ENCODE measurements at places on chromosomes 5 and 9. TPM values are rescaled to one million over a fixed set of nuclear protein-coding genes. Genes with fewer than 3 reads are reported as not detected.
A peak's percentile ranks its signal among the peaks of the same experiment; 100 is the strongest.

GRCh38 chr5:107457881-107458280 lies 212.9 kb downstream of the EFNA5 start:
- no peak for DNase-seq

- no peak for DNase-seq
Observed at GRCh38 chr5:180673371-180674089, 24.1 kb upstream of the FLT4 start.

DNA sequence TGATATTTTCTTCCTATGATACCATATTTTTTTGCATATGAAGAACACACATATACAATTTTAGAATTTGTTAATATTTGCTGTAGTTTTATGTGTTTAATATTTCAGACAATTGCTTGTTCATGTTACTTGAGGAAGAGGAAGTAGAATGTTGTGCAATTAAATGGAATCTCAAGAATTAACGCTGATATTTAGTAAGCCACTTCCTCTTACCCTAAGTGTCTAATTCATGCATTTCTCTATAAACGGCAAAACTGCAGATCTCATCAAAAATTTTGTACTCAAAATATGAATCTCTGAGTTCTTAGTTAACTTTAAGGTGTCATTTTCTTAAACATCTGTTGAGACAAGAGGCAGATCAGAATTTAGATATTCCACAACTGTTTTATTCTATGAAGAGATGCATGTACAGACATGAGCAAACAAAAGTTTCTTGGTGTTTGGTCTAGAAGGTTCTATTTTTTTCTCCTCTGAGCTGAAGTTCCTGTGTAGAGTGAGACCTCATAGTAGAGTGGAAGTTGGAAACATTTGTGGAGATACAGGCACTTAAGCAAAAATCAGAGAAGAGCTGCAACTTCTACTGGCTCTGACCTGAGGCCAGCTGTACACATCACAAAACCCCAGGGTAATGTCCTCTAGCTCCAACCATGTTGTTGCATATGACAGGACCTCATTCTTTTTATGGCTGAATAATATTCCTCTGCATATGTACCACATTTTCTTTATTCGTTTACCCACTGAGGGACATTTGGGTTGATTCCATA lies 16.6 kb upstream of the TGFBI start:
- no peak for DNase-seq

DNA sequence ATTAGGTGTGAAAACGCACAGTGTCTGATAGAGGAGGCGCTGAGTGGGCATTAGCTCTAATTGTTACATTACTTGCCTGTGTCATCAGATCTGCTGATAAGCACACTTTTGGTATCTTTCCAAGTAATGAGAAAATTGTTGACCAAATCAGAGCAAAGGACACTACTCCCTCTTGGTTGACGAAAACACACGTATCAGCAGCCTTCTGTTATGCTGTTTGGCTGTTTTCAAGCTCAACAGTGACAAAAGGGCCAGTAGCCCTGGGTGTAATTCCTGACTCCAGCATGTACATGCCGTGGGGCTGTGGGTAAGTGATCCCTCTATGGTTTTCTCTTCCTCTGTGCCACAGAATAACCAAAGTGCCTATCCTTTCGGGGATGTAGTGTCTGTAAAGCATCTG lies 151.4 kb downstream of the AUH start:
- no peak for DNase-seq

DNA sequence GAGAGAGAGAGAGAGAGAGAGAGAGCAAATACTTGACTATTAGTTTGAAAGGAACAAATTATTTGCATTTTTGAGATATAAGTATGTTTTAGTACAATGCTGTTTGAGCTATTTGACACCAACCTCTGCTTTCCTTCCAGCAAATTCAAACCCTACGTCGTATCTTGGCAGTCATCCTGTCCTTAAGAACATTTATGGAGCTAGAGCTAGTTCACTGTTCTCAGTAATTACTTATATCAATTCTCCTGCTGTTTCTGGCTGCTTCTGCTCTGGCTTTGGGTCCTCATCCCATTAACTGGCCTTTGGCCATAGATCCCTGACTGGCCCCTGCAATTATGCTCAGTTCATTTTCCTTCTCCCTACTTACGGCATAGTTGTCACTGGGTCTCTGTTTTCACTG lies 19.9 kb upstream of the ERAP2 start:
- DNase-seq: no peak

DNA sequence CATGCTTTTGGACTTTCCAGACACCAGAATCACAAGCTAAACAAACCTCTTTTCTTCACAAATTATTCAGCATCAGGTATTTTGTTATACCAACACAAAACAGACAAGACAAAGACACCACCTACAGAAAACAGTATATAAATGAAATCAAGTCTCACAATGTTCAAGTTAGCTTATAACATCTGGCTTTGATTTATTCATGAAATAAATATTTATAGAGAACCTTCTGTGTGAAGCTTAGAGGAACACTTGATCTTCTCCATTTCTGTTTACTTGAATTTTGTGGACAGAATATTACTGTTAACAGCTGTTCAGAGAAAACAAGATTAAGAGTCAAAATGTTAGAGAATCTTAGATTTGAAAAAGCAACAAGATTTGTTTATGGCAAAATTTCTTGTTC lies 137.4 kb upstream of the PRR16 start:
- DNase-seq: no peak

DNA sequence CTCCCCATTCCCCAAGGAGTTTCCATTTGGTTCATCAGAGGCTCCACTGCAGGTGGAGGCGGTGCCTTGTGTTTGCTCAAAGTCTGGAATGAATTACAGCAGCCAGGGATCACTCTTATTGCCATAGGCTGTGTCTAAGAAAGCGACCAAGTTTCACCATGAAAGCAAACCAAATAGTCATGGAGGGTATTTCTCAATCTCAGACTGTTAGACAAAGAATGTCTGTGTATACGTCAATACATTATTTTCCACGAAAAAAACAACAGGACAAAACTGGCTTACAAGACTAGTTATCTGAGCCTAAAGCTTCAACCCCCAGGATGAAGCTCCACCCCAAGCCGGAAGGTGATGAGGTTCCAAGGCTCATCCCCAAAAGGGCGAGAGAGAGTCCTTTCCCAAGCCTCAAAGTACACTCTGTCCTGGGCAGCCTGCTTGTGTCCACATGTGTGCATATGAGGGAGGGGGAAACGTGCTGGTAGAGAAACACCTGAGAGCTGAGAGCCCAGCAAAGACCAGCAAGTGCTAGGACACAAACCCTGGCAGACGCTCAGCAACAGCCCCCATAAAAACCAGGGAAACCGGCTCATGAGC lies 4.3 kb downstream of the B4GALT1 start:
- DNase-seq: no peak

DNA sequence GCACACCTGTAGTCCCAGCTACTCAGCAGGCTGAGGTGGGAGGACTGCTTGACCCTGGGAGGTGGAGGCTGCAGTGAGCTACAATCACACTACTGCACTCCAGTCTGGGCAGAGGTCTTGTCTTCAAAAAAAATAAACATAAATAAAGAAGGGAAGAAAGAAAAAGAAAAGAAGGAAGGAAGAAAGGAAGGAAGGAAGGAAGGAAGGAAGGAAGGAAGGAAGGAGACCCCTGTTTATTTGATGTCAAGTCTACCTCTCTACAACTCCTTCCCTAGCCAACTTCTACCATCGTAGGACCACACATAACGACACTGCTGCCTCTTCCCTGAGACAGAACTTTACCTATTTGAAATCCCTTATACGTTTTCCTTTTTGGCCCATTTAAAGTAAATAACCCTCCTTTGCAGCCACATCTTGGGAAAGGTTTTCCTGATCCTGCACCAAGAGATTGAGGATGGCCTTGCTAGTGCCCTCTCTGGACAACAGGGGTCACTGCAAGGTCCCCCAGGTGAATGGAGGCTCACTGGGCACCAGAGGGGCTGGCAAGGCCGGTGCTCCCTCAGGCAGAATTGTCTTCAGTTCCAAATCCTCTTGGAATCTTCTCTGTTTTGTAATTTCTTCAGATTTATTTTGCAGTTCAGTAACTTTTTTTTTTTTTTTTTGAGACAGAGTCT lies 10.5 kb downstream of the RPS14 start:
- no peak for DNase-seq

- peak; percentile 11 for DNase-seq
Observed at GRCh38 chr9:5976674-5977397, 38.6 kb downstream of the RANBP6 start.

GRCh38 chr9:37336150-37336549 lies 86.3 kb upstream of the GRHPR start:
- DNase-seq: no peak

DNA sequence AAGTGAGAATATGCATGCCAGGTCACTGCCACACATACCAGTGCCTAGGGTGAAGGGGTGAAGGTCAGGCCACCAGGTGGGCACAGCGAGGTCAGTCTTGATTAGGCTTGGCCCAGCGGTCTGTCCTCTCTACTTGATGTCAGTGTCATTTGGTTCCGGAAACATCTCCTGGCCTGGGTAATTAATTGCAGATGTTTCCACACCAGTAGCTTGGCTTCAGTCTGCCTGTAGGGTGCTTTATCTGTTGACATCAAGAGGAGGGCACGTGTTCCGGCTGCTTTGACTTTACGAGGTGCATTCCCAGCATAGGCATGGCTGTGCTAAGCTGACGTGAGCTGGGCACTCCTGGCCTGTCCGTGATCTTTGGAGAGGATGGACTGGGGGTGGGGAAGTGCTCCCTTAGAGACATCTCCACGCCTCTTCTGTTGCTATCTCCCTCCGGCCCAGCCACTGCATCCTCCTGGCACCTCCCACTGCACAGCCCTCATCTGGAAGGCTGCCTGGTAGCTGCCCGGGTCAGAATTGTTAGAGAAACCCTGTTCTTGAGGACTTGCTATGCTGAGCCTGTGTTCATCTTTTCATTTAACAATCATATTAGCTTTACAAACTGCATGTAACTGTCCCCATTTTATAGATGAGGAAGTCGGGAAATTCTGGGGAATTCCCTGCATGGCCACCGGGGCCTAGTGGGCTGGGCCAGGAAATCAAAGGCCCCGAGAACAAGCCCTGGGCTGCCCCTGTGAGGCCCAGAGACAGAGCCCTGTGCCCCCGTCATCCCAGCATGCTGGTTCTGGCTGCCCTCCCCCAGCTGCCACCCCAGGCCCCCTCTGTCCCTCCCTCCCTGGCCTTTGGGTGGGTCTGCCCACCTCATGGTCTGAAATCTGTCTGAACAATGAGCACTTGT lies 29.1 kb downstream of the JADE2 start:
- peak; percentile 82 for DNase-seq

DNA sequence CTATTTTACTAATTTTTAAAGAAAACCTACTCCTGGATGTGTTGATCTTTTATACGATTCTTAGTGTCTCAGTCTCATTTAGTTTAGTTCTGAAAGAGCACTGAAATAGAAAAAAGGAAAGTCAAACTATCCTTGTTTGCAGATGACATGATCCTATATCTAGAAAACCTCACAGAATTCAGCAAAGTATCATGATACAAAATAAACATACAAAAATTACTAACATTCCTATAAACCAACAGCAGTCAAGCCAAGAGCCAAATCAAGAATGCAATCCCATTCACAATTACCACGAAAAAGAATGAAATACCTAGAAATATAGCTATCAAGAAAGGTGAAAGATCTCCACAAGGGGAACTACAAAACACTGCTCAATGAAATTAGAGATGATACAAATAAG lies 225.8 kb upstream of the CDH18 start:
- DNase-seq: no peak

DNA sequence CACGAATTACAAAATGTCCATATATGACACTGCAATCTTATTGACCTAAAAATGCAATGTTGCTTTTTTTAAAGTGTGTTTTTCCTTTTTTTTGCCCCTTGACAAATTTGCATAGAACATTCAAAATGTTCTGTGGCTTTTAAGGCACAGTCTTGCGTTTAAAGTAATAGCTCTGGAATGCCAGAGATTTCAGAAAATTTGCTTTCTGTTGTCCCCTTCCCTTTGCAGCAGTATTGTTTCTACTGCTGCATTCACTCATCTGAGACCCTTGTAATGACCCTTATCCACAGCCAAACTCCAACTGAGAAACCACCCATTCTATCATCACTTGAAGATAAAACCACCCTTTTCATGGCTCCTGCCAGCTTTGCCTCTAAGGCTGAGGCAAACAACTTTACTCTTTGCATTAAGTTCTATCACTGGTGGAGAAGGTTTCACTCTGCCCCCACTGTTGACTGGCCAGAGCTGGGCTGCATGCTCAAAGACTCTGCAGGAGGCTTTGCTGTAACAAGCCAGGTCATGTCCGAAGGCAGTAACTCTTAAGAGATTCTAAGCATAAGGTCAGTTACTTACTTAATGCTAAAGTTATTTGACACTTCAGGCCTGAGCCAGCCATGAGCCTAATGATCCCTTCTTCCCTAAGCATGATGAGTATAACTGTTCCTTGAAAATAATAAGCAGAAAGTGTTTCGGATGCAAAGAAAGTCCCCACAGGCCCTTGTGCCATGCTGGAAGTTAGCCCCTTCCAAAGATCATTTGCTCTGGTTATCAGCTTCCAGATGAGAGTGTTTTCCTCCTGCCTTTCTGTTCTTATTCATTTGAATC lies 101.9 kb downstream of the CD180 start:
- no peak for DNase-seq

DNA sequence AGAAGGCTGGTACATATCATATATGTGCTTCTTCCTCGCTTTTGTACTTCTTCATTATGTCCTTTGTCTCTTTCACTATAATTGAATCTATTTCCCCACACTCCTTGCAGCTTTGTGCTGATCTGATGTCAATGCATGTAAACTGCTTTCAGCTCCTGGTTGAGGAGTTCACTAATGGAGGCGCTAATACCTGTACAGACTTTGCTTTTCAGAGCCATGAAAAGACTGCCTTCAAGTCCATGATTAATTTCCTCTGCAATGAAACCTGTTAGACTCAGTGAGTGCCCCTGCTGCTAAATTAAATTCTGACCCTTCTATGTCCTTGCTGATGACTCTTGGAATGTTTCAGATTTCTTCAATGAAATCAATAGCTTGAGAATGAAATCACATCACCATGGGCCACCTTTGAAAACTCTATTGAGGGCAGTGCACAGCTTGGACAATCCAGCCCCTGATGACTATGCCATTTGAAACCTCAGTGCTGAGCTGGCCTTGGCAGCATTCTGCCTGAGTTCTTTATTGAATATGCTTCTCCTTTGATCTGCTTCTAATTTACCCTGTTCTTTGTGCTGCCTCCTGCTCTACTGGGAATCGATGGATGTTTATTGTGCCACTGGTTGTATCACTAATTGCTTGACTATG lies 358.2 kb upstream of the DMAC1 start:
- no peak for DNase-seq

GRCh38 chr5:76414788-76415187 lies 11.7 kb downstream of the IQGAP2 start:
- DNase-seq: no peak

DNA sequence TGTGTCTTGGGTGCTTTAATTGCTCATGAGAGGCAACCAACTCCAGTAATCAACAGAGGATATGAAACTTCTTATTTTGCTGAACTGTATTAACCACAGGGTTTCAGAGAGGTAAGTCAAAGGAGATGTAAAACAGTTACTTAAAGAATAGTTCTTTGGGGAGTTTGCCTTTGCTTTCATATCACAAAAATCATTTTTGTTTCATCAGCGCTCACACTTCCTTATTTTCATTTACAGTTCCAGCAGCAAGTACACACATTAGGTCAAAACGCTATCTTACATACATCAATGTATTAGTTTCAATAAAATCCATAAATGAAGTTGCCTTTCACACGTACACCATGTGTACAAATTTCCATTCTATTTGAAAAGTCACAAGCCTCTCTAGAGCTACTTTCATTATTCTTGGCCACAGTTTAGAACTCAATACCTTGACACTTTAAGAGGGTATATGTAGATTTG lies 50.1 kb downstream of the ST8SIA4 start:
- peak; percentile 89 for DNase-seq

Gene BTNL3
- polyA plus RNA-seq: not detected

Gene CCDC180
- 0.37 TPM for polyA plus RNA-seq

Gene GPR151
- not detected for polyA plus RNA-seq
